ENCODE measurements at places on chromosomes 12 and 14. TPM values are rescaled to one million over a fixed set of nuclear protein-coding genes. Genes with fewer than 3 reads are reported as not detected.

Gene FAM90A1
- 0.18 TPM for total RNA-seq

Gene TAS2R10
- 1.6 TPM for total RNA-seq

Gene RHEBL1
- 1.3 TPM for total RNA-seq

Gene HHIPL1
- 3.4 TPM for total RNA-seq

Gene KCNC2
- 2.2 TPM for total RNA-seq

Gene ZFYVE21
- 74.3 TPM for total RNA-seq

Gene BCL7A
- 32.7 TPM for total RNA-seq

Gene CCDC197
- total RNA-seq: 0.23 TPM

Gene FOXM1
- total RNA-seq: 11.0 TPM

Gene KCNMB4
- 8.9 TPM for total RNA-seq

Gene TAS2R42
- total RNA-seq: not detected

Gene PMCH
- not detected for total RNA-seq

Gene BBS10
- 18.7 TPM for total RNA-seq

Gene RERGL
- 7.4 TPM for total RNA-seq

Gene TOMM20L
- total RNA-seq: not detected
